ENCODE measurements at places on chromosomes 5 and 9.

DNA sequence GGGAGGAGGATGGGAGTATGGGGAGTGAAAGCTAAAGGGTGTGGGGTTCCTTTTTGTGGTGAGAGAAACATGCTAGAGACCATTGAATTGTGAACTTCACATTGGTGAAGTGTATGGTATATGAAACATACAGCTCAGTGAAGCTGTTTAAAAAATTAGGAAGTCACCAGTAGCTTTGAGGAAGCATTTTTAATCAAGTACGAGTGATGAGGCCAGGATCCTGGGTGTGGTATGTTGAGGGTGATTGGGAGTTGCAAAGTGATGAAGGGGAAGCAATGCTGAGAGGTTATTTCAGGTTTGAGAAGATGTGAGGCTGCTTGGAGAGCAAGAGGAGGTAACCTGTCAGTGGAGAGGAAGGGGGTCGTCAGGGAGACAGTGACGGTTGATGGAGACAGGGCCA is 22.7 kb upstream of the CLK4 start:
- DNase-seq = no peak

- DNase-seq = no peak
These were observed 138.4 kb upstream of the SLC28A3 start for GRCh38 chr9:84478996-84479395.

GRCh38 chr5:54571462-54571861 is 53.9 kb downstream of the SNX18 start:
- DNase-seq = no peak

GRCh38 chr9:113184539-113184938 is 33.7 kb downstream of the SLC31A2 start:
- no peak for DNase-seq

- no peak for DNase-seq
These were observed 7.2 kb upstream of the GFPT2 start for GRCh38 chr5:180360078-180360957.
